ENCODE measurements at places on chromosomes 2 and 18. TPM values are rescaled to one million over a fixed set of nuclear protein-coding genes. Genes with fewer than 3 reads are reported as not detected.

Gene STK11IP
- 15.0 TPM for total RNA-seq

Gene DNAJC5G
- not detected for total RNA-seq

Gene ST3GAL5
- 2.6 TPM for total RNA-seq

Gene TOGARAM2
- total RNA-seq, result not detected

DNA sequence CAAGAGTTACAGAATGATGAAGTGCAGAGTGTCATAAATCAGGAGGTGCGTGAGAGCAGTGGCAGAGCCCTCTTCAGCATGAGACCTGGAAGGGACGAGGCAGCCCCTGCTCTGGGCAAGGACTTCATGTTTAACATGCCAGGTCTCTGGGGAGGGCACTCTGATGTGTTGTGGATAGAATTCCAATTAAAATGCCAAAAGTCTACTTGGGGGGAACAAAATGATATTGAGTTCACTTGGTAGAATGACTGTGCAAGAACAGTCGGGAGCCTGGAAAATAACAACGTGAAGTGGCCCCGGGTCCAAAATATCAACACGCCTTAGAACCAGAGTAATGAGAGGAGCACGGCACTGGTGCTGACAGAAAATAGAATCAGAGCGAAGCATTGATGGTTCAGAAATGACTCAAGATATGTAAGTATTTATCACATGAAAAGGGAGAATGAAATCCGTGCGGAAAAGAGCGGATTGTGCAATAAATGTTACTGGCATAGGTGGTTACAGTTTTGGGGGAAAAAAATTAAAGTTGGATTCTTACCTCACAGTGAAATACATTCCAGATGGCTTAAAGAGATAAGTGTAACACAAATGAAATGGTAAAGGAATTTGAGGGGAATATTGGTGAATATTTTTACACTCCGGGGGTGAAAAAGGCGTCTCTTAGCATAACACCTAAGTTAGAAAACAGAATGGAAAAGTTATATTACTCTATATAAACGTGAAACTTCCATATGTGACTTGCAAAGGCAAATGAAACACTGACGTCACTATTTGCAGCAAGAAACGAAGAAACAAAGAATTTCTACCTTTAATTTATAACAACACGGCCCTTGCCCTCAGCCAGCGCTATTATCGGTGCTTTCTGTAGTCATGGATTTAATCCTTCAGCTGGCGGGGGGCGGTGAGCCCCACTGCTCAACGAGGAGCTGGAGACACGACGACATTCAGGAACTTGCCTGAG lies 159.4 kb upstream of the TWIST2 start:
- no peak for DNase-seq
- H3K4me1 ChIP-seq, result peaks cover 21% of the 10 kb centered on the region
- H3K27me3 ChIP-seq, result no peaks in the 10 kb centered on the region
- no peak overlapping the region for H3K27ac ChIP-seq
- H3K4me3 ChIP-seq, result no peak overlapping the region

Gene TUBA4B
- not detected for total RNA-seq

DNA sequence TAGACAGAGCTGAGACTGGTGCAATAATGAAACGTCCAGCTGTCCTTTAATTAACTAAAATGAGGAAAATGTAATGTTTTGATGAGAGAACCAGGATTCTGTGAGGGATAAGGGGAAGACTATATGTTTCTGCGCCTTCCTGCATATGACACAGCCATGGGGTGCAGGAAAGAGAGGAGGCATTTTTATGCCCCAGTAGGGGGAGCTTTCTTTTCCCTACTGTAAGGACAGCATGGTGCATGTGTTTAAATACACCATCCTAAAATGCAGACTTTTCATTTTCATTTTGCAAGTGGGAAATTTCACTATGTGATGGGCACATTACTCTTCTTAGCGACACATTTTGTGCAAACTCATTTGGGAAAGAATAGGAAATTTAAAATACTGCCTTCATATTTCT lies 446.1 kb downstream of the ARHGAP15 start:
- H3K4me3 ChIP-seq, result no peak overlapping the region
- no peak for DNase-seq
- H3K27ac ChIP-seq, result no peak overlapping the region

GRCh38 chr18:3107740-3108151 lies 94.8 kb upstream of the LPIN2 start:
- no peak for DNase-seq
- H3K4me3 ChIP-seq, result no peak overlapping the region
- no peaks in the 10 kb centered on the region for H3K36me3 ChIP-seq
- H3K4me1 ChIP-seq, result no peaks in the 10 kb centered on the region
- no peaks in the 10 kb centered on the region for H3K27me3 ChIP-seq

Gene MAL
- 469 TPM for total RNA-seq

- DNase-seq, result no peak
- H3K4me1 ChIP-seq, result no peaks in the 10 kb centered on the region
- no peaks in the 10 kb centered on the region for H3K27me3 ChIP-seq
- H3K36me3 ChIP-seq, result no peaks in the 10 kb centered on the region
- no peak overlapping the region for H3K4me3 ChIP-seq
- no peak overlapping the region for H3K27ac ChIP-seq
Observed at GRCh38 chr2:180677200-180677599, 303.2 kb upstream of the UBE2E3 start.

GRCh38 chr2:136025057-136025973 lies 39.9 kb upstream of the DARS1 start:
- H3K4me1 ChIP-seq, result no peaks in the 10 kb centered on the region
- no peak for DNase-seq
- H3K4me3 ChIP-seq, result no peak overlapping the region
- no peaks in the 10 kb centered on the region for H3K36me3 ChIP-seq

All from esophagus squamous epithelium (tissue), 5 donors.